Adipose tissue (tissue), 3 donors: ENCODE measurements at places on chromosomes 2 and 18. TPM values are rescaled to one million over a fixed set of nuclear protein-coding genes. Genes with fewer than 3 reads are reported as not detected.

Gene KCTD1
- 4.4 TPM for polyA plus RNA-seq

Gene GLI2
- polyA plus RNA-seq: 1.3 TPM

Gene ANKRD29
- polyA plus RNA-seq: 9.9 TPM

Gene MARCHF7
- polyA plus RNA-seq: 12.0 TPM

Gene CD207
- polyA plus RNA-seq: not detected

Gene SOCS6
- polyA plus RNA-seq: 4.0 TPM

Gene BBS5
- polyA plus RNA-seq: 3.6 TPM

Gene PSMA8
- polyA plus RNA-seq: not detected

Gene SCTR
- polyA plus RNA-seq: not detected

Gene M1AP
- polyA plus RNA-seq: 0.34 TPM

Gene IL1R1
- 128 TPM for polyA plus RNA-seq

Gene LRP1B
- 3.1 TPM for polyA plus RNA-seq

Gene SPP2
- polyA plus RNA-seq: not detected

Gene SYT4
- polyA plus RNA-seq: 0.43 TPM

Gene CTAGE1
- not detected for polyA plus RNA-seq

Gene NEU2
- polyA plus RNA-seq: not detected

Gene CERKL
- not detected for polyA plus RNA-seq

Gene THSD7B
- polyA plus RNA-seq: 0.17 TPM

Gene ANKRD53
- 31.9 TPM for polyA plus RNA-seq

Gene UGGT1
- 5.3 TPM for polyA plus RNA-seq

Gene UGT1A8
- polyA plus RNA-seq: not detected

Gene TXNDC2
- polyA plus RNA-seq: 0.01 TPM

Gene EMILIN1
- polyA plus RNA-seq: 33.6 TPM

Gene GAREM2
- polyA plus RNA-seq: 1.7 TPM

Gene CD226
- 0.28 TPM for polyA plus RNA-seq

Gene HIBCH
- 19.0 TPM for polyA plus RNA-seq

Gene UGT1A4
- not detected for polyA plus RNA-seq
